ENCODE measurements at places on chromosomes 1 and 21.

DNA sequence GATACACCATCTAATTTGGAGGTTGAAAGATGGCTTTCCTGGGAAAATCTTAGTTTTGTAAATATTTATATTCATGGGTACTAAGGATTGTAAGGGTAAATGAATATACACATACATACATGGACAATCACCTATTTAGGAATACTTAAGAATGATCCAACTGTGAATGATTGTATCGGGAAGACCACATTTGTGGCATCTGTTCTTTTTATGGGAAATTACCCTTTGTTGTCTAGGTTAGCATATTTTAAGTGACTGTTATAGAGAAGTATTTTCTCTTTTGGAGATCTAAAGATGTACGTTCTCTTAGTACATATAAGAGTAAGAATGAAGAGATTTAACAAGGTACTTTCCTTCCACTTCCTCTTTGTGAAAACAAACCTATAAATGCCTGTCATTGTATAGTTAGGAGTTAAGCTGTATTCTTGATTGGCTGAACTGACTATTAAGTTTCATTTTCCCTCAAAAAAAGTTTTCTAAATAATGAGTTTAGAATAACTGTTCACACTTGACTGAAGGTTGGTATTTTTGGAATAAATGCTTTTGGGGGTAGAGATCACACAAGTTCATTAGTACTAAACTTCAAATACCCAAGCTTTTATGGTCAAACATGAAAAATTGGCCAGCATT, 26.7 kb downstream of the SNX7 start:
- no peak for DNase-seq

GRCh38 chr1:184315254-184315653, 71.6 kb upstream of the C1orf21 start:
- no peak for DNase-seq

- no peak for DNase-seq
Observed at GRCh38 chr1:226604560-226605317, 56.2 kb downstream of the STUM start.

GRCh38 chr1:71650119-71650518, 569.3 kb upstream of the ZRANB2 start:
- no peak for DNase-seq

DNA sequence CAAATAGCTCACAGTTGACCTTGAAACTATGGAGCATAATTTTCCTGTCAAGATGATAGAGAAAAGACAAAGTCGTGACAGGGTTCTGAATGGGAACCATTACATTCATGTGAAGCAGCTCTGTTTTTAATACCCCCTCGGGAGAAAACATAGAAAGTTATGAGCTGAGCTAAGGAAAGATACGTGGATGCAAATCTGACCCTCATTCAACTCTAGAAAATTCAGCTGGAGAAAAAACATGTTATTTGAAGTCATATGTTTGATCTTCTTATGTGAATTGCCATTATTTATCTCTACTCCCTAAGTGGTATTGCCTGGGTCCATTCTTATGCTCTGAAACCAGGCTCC, 48.0 kb upstream of the LRRC52 start:
- no peak for DNase-seq

DNA sequence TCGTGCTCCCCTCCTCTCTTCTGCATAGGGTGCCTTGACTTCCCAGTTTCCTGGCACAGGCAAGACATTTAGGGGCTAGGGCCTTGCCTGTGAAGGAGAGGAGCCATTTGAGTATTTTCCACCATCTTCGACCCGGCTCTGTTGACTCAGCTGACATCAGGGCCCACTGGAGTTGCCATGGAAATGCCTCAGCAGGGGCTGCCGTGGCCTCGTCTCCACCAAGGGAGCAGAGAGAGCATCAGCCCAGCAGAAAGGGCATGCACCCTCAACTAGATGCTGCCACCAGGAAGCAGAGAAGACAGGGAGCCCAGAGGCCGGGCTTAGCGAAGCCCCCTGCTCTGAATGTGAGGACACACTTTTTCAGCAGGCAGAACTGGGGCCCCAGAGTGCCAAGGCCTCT, 101.9 kb upstream of the ACTL8 start:
- no peak for DNase-seq

DNA sequence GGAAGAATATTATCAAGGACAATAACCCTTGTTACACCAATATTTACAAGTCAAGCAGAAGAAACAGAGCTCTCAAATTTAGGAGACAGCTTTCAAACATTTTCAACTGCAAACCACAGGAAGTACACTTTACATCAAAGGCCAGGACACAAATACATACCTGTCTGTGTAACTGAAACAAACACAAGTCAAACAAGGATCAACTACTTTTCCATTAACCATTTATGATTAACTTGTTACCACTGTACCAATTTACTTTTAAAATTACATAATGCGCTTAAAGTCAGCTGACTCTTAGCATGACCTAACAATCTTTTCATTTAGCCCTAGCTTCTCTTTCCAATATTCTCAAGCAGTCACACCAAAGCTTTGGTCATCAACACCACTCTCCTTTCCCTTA, 43.5 kb downstream of the TRIM33 start:
- DNase-seq = no peak

DNA sequence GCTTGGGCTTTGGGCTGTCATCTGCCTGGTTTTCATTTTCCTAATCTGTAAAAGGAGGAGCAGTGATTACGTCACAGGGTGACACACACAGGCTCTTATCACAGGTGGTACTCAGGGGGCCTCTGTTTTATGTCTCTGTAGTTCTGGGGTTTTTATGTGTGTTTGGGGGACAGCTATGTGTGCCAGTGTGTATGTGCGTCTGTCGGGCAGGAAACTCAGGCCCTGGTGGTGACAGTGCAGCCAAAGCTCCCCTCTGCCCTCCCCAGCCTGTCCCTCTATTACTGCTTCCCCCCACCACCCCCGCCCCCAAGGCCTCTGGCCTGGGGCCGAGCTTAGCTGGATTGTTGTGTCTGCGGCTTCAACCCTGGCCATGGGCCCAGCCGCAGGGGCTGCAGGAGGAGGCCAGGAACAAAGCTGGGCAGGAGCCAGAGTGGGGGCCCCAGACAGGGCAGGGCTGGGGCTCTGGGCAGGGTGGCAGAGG, 13.3 kb downstream of the MFAP2 start:
- DNase-seq = no peak

DNA sequence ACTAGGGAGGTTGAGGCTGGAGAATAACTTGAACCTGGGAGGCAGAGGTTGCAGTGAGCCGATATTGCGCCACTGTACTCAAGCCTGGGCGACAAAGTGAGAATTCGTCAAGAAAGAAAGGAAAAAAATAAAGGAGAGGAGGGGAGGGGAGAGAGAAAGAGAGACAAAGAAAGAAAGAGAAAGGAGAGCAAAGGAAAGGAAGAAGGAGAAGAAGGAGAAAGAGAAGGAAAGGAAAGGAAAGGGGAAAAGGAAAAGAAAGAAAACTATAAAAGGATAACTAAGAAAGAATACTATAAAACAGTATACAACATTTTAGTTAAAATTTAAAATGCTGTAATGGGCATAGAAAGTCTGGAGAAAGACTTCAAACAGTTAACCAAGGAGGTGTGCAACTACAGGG, 33.6 kb downstream of the EIF4G3 start:
- DNase-seq = no peak

DNA sequence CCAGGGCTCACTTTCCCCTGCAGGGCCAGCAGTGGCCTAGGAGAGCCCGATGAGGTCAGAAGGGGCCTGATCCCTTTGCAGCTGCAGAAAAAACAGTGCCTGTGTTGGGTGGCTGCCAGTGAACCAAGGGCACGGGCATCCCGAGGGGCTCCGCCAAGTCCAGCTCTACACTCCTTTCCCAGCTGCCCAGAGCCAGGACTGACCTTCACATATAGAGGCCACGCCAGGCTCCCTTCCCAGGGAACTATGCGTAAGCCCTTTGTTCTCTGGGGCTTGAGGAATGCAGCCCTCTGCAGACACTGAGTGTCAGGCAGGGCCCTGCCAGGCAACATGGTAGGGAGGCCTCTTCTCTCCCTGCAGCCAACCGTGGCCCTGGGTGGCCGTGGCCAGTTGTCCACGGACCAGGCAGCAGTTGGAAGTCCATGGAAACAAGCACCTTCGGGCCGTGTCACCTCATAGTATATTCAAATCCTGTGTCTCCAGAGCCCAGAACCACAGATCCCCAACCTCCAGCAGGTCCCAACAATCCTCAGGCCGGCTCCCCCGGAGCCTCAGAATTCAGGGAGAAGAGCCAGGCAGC, 194.0 kb downstream of the NPHP4 start:
- DNase-seq = no peak

DNA sequence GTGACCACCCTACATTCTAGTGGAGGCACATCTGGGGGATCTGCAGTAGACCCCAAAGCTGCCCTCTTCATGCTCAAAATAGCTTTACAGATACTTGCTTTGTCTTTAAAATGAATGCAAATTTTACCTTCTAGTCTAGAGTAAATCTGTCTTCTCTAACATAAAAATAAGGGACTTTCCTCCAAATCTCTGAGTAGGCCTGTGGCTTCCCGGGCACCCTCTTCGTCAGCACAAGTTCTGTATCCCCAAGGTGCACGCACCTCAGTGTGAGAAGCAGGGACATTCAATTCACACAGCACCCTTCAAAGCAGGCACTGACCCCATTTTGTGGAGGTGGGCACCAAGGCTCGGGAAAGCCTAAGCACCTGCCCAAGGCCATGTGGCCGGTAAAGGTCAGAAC, 19.0 kb downstream of the MEF2D start:
- no peak for DNase-seq

DNA sequence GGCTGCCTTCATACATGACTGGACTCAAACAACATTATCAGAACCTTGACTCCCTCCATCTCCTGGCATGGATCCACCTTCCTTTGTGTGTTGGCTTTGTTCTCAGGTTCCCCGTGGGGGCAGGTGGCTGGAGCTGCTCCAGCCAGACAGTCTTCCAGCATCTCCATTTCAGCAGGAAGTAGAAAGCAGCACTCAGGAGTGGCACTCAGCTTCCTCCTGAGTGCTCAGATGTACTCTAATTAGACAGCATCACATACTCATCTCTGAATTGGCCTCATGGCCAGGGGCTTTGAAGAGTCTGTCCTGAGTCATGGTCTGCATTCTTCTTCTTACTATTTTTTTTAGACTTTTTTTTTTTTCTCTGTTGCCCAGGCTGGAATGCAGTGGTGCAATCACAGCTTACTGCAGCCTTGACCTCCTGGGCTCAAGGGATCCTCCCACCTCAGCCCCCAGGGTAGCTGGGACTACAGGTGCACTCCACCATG, 27.9 kb downstream of the OVAAL start:
- peak; percentile 67 for DNase-seq

- DNase-seq = peak; percentile 37
Observed at GRCh38 chr1:32028746-32029145, 15.1 kb downstream of the KHDRBS1 start.

GRCh38 chr1:40794974-40795715, 11.6 kb downstream of the KCNQ4 start:
- no peak for DNase-seq

DNA sequence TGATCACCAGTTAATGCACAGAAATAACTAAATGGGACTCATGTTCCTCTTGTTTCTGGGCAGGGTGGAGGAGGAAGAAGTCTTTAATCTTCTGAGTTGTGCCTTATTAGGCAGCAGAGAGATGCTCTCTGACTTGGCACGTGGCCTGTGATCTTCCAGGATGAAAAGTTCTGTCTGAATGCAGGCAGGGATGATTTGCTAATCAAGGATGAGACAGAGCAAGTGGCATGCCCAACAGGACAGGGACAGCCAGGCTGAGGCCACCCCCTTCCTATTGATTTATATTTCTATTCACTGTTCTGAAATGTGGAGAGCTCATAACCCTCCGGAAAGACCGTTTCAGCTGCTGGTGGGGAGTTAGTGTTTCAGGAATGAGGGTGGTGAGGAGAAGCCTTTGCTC, 477.8 kb upstream of the CAMK1G start:
- DNase-seq = no peak

GRCh38 chr1:78170859-78171258, 125.1 kb downstream of the GIPC2 start:
- DNase-seq = no peak

DNA sequence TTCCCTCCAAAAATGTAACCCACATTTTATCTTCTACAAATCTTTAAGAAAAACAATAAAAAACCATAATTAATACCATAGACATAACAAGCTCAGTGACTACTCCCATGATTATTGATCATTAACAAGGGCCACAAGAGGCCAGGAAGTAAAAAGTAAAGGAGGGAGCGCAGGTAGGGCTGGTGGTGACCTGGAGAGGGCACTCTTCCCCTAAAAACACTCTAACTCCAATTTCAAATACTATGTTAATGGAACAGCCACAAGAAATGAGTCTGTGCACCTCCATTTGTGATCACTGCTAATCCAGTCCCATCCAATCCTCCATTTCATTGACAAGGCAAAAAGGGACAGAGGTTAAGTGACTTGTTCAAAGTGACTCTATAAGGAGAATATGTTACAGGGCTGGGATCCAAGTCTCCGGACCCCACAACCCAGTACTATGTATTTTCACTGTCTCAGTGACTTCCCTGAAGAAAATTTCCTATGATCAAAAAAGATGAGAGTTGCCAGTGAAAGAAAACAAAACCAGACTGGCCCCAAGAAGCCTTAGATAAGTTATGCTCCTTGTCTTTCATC, 41.2 kb upstream of the CFAP298 start:
- DNase-seq = peak; percentile 19

DNA sequence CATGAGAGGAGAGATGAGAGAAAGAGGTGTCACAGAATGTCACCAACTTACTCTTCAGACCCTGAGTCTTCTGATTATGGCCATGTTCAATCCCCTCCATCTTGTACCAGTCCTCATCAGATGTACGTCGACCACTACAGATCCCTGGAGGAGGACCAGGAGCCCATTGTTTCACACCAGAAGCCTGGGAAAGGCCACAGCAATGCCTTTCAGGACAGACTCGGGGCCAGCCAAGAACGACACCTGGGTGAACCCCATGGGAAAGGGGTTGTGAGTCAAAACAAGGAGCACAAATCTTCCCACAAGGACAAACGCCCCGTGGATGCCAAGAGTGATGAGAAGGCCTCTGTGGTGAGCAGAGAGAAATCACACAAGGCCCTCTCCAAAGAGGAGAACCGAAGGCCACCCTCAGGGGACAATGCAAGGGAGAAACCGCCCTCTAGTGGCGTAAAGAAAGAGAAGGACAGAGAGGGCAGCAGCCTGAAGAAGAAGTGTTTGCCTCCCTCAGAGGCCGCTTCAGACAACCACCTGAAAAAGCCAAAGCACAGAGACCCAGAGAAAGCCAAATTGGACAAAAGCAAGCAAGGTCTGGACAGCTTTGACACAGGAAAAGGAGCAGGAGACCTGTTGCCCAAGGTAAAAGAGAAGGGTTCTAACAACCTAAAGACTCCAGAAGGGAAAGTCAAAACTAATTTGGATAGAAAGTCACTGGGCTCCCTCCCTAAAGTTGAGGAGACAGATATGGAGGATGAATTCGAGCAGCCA, 8.0 kb downstream of the ELOA start:
- DNase-seq = peak; percentile 43

DNA sequence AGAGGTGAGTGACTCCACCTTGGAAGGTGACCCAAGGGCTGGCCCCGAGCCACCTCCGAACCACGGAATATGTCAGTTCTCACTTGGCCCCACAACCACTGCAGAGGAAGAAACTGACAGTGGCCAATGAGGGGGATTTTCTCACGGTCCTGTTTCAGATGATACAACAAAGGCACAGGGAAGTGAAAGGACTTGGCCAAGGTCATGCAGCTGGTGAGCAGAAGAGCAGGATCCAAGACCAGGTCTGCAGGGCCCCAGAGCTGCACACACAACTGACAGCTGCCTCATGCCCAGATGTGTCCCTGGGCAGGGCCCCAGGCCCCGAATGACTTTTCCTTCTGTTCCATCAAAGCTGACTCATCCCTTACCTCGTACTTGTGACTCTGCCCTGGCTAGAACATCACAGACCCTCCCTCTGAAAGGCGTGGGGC, 25.8 kb upstream of the EVA1B start:
- peak; percentile 53 for DNase-seq
